ENCODE measurements at places on chromosomes 1 and 21. TPM values are rescaled to one million over a fixed set of nuclear protein-coding genes. Genes with fewer than 3 reads are reported as not detected.

- no peaks in the 10 kb centered on the region for H3K36me3 ChIP-seq
- DNase-seq, result peak; percentile 5
- H3K27me3 ChIP-seq, result no peaks in the 10 kb centered on the region
- H3K4me1 ChIP-seq, result no peaks in the 10 kb centered on the region
Measured at GRCh38 chr1:7856345-7856744, 3.5 kb upstream of the UTS2 start.

- H3K27ac ChIP-seq, result no peak overlapping the region
- no peaks in the 10 kb centered on the region for H3K4me1 ChIP-seq
- no peak overlapping the region for H3K4me3 ChIP-seq
- no peaks in the 10 kb centered on the region for H3K27me3 ChIP-seq
Measured at GRCh38 chr1:10272274-10272673, 61.9 kb downstream of the KIF1B start.

GRCh38 chr1:3016641-3017439 is 4.4 kb upstream of the ACTRT2 start:
- peaks cover 9% of the 10 kb centered on the region for H3K4me1 ChIP-seq
- H3K36me3 ChIP-seq, result no peaks in the 10 kb centered on the region
- H3K4me3 ChIP-seq, result no peak overlapping the region
- no peak for DNase-seq

DNA sequence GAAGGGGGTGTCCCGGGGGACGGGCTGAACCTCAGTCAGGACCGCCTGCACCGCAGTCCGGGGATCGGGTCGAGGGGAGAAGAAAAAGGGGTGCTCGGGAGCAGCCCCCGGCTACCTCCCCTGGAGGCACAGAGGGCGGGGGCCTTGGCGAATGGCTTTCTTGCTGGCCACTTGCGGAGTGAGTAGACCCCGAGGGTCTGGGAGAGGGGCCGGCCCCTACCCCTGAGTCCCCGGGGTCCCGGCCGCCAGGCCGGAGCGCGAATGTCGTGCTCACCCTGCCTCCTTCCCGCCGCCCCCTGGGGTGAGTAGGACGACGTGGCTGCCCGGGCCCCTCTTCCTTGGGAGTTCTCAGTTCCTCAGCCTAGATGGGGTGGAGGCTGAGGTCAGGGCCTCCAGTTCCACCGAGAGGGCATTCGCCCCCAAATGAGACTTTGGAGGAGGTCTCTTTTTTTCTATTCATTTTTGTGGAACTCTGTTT is 113.0 kb downstream of the OSBPL9 start:
- H3K27ac ChIP-seq, result peak overlapping the region; percentile 48
- peak overlapping the region; percentile 62 for H3K4me3 ChIP-seq
- H3K27me3 ChIP-seq, result no peaks in the 10 kb centered on the region
- peaks cover 16% of the 10 kb centered on the region for H3K4me1 ChIP-seq

The TMEM54 gene
- total RNA-seq, result 5.2 TPM

The OR2G6 gene
- not detected for total RNA-seq

The HUNK gene
- 4.8 TPM for total RNA-seq

The GBP6 gene
- 0.04 TPM for total RNA-seq
